Stimulated activated CD4-positive, alpha-beta T cell treated with anti-CD3 and anti-CD28 coated beads, Interleukin-1b, Interleukin-23, amount 100 ng/mL, for 24 hours (primary cell): ENCODE measurements at places on chromosomes 6 and 20.

GRCh38 chr6:130575971-130576370 lies 210.2 kb downstream of the TMEM200A start:
- DNase-seq, result peak; percentile 13

DNA sequence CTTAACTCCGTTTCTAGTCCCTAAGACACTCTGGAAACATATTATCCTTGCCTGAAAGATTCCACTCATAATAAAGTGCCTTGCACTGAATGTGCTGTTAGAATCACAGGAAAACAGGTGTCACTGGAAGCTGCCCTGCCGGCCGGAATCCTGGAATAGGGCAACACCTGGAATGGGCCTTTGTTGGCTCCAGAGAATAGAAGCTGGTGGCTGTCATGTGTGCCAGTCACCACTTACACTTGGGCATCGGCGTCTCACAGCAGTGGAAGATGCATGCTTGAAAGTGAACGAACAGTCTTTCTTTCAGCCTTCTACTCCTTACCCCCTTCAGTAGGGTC lies 90.8 kb upstream of the AFDN start:
- DNase-seq, result no peak

DNA sequence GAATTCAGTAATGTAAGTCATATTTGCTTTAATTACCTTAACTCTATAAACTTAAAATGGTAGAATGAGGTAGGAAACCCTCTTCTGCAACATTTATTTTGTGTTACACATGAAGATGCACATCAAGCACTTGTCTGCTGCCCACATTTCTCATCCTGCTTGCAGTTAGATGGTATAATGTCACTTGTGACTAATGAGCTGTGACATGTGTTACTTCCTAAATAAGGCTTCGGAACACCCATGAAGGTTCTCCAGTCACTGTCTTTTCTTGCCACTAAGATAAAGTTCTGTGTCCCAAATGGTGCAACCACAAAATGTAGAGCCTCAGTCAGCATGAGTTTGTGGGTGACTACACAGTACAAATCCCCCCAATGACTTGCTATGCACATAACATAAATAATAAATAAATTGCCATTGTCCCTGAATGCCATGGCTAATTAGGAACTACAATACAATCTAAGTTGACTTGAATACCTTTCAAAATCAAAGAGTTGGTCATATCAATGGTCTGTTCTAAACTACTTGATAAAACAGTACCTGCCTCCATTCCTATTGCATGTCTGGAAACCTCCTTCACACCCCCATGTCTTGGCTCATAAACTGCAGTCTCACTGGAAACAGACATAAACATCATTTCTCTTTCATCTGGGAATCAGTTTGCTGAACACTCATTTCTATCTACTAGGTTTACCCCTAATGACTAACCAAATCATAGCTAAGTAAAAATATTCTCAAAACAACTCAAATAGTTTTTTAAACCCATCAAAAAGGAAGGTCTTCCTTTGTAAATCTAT lies 157.2 kb downstream of the PTPRK start:
- DNase-seq, result no peak

- no peak for DNase-seq
Observed at GRCh38 chr6:142926177-142926493, 18.8 kb downstream of the HIVEP2 start.

GRCh38 chr6:83849127-83849526 lies 4.0 kb upstream of the RIPPLY2 start:
- DNase-seq, result no peak

GRCh38 chr6:111667931-111668330 lies 62.3 kb upstream of the TRAF3IP2 start:
- no peak for DNase-seq

- no peak for DNase-seq
Observed at GRCh38 chr6:139376604-139377218, 2.3 kb upstream of the CITED2 start.

- DNase-seq, result no peak
Observed at GRCh38 chr6:96394727-96395126, 126.9 kb upstream of the UFL1 start.

DNA sequence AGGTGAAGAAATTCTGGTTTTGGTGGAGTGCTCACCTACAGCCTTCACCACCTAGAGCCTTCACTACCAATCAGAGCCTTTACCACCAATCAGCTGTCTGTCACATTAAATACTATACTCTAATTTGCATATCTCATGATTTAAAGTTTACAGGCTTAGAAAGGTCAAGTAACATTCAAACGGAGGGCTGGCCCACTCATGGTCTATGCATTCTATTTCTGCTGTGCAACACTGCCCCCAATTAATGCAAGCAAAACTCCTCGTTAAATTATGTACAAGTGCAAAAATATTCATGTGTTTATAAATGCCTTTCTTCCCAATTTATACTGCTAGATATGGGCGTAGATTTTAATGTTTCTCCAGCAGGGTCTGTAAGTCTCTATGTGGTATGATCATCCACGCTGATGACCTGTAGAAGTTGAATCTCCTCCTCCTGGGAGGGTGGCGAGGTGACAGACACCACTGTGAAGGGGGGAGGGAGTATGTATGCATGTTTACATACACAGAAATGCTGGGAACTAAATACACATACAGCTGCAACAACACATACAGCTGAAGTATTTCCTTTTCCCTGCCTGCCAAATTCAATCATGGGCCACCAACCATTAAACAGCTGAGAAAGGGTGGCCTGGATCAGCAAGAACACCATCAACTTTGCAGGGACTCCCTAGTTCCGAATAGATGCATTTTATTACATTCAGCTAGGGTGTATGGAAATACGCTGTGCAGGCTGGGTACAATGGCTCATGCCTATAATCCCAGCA lies 13.1 kb downstream of the RRAGD start:
- DNase-seq, result no peak

- no peak for DNase-seq
Observed at GRCh38 chr20:18639501-18639979, 51.7 kb downstream of the DTD1 start.

- no peak for DNase-seq
Observed at GRCh38 chr6:27672113-27672799, 199.4 kb upstream of the ZNF184 start.

- DNase-seq, result no peak
Observed at GRCh38 chr6:137976430-137976829, 109.4 kb downstream of the TNFAIP3 start.

DNA sequence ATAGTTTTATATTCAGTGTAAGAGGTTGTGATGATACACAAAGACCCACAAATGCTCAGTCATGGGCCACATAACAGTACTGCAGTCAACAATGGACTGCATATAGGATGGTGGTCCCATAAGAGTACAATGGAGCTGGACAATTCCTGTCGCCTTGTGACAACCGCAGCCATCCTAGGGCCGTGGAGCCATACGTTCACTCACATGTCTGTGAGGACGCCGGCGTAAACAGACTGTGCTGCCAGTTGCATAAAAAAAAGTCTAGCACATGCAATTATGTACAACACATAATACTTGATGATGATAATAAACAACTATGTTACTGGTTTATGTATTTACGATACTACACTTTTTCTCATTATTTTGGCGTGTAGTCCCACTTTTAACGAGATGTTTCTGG lies 30.9 kb downstream of the BFSP1 start:
- no peak for DNase-seq

DNA sequence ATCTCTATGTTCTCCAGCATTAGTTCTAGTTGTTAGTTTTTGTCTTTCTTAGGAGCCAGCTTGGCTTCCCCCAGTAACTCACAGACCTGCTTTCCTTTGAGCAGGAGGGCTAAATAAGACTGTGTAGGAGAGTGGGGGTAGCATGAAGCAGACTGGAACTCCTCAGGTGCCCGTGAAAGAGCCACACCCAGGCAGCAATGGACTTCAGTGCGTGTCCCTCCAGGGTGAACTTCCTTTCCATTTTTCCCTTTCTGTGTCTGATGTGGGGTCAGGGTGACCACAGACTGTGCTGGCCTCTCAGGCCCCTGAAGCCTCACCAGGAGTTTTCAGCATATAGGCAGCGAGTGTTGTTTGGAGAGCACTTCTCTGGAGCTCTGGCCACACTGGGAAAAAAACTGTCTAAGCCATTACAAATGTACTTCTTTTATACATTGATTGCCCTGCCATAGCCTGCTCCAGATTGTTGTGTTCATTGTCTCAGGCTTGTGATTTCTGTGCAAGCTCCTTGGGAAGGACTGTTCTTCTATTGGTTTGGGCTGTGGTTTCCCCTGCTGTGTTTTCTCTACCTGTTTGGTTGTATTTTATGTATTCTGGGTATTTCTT lies 55.7 kb downstream of the SH3BGRL2 start:
- no peak for DNase-seq

- DNase-seq, result no peak
Observed at GRCh38 chr6:46948699-46949098, 27.0 kb upstream of the ADGRF5 start.

- DNase-seq, result no peak
Observed at GRCh38 chr6:149545258-149545753, 537 bp downstream of the PPIL4 start.

GRCh38 chr20:7841291-7841970 lies 98.8 kb downstream of the HAO1 start:
- no peak for DNase-seq

- DNase-seq, result no peak
Observed at GRCh38 chr6:79149884-79150283, 71.8 kb upstream of the PHIP start.
